ENCODE measurements at places on chromosomes 7 and 10. TPM values are rescaled to one million over a fixed set of nuclear protein-coding genes. Genes with fewer than 3 reads are reported as not detected.

The TMEM140 gene
- 27.5 TPM for total RNA-seq

The IL15RA gene
- 31.7 TPM for total RNA-seq

The MYOZ1 gene
- not detected for total RNA-seq

The IFIT1B gene
- total RNA-seq, result not detected

The FAM25C gene
- not detected for total RNA-seq

The PRTFDC1 gene
- total RNA-seq, result 2.9 TPM

The FXYD4 gene
- not detected for total RNA-seq

The IDI2 gene
- total RNA-seq, result not detected

The RGR gene
- total RNA-seq, result not detected

Measured in activated CD8-positive, alpha-beta memory T cell treated with anti-CD3 and anti-CD28 coated beads, Interleukin-2, amount 10 ng/mL, durations not matched to agents 7 days and 5 days (primary cell).